GM12891 (cell line): ENCODE measurements at places on chromosomes 3 and 15.
A peak's percentile ranks its signal among the peaks of the same experiment; 100 is the strongest.

- no peak for DNase-seq
Measured at GRCh38 chr3:151067158-151067557, 18.3 kb upstream of the MED12L start.

DNA sequence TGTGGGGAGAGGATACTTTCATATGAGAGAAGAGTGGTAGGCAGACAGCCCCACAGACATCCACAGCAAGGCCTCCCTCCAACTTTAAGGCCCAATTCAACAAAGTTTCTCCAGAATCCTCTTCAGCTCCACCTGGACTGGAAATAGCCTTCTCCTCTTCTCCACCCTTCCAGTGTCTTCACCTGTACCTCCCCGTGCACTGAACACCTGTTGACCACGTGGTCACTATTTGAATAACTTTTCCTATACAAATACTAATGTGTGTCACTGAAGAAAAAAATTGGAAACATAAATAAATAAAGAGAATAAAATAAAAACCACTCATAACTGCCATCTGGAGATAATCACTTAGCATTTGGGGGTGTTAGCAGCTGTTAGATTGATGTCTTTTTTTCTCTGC, 52.9 kb downstream of the CCNL1 start:
- DNase-seq: no peak

DNA sequence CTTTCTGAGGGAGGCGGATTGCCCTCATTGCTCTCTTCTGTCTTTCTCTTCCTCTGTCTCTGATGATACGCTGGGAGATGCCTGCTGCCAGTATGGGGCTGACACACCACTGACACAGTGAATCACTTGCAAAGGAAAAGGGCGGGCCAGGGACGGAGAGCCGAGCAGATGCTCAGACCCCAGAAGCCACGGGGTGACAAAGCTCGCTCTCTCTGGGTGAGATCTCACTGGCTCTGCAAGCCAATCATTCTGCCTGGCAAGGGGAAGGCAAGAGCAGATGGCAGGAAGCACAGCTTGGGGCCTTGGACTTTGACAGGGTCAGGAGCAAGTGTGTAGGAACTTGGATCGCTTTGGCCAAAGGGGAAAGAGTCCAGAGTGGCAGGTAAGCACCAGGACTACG, 198.7 kb downstream of the NTRK3 start:
- no peak for DNase-seq

DNA sequence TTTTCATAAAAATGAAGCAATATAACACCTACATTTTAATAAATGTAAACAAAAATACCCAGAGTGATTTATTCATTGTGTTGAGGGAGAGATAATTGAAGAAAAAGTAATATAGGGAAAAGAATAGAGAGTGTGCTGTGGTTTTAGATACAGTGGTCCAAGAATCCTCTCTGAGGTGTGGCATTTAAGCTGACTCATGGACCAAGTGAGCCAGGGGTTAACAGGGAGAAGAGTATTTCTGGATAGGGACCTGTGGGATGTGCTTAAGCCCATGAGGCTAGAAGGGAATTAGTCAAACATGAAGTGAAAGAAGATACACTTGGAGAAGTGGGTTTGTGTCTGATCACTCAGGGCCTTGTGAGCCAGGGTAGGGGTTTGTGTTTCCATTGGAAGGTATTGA, 680.7 kb upstream of the GRM7 start:
- DNase-seq: no peak

- DNase-seq: no peak
Measured at GRCh38 chr3:170475092-170475685, 56.5 kb downstream of the CLDN11 start.

- no peak for DNase-seq
Measured at GRCh38 chr15:68992696-68993095, 21.8 kb upstream of the NOX5 start.

DNA sequence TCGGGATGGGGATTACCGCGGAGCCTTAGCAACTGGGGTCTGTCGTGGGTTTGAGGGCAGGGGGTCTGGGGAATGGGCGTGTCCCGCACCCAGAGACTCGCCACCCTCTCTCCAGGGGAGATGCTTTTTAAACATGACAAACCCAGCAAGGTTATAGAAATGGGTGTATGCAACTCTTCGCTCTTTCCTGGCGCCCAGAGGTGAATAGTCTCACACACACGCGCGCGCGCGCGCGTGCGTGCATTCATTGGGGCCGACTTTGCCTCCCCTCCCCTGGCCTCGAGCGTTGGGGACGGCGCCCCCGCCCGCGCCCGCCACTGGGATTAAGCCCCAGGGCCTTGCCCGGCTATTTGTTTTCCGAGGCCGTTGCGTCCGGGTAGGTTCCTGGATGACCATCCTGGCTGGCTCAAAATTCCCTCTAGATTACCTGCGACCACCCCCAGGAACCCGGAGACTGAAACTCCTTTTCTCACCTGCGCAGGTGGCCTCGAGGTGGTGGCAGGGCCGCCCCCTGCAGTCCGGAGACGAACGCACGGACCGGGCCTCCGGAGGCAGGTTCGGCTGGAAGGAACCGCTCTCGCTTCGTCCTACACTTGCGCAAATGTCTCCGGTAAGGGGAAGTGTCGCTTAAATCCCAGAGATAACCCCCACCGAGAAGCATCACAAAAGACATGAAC, 777 bp downstream of the GPR160 start:
- DNase-seq: peak; percentile 28

GRCh38 chr15:47139965-47140364, 577.3 kb upstream of the SEMA6D start:
- no peak for DNase-seq

GRCh38 chr15:67601073-67601472, 58.6 kb downstream of the MAP2K5 start:
- no peak for DNase-seq

GRCh38 chr3:47016086-47016933, 36.8 kb downstream of the NBEAL2 start:
- DNase-seq: no peak

DNA sequence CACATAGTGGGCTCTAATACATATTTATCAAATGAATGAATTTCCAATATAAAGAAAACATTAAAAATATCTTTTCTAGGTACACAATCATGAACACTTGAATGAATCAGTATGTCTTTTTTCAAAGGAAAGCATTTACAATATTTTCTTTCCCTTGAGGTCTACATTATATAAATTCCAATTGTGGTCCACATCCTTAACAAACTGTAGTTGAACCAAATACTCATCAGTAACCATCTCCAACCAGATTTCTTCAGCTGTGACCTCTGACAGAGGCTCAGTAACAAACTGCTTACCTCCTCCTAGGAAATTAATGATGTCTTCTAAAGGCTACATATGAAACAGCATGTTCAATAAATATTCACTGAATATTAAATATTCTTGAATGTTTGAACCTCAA, 58.8 kb downstream of the CFAP20DC start:
- no peak for DNase-seq

GRCh38 chr3:195204360-195205163, 66.4 kb downstream of the XXYLT1 start:
- no peak for DNase-seq

DNA sequence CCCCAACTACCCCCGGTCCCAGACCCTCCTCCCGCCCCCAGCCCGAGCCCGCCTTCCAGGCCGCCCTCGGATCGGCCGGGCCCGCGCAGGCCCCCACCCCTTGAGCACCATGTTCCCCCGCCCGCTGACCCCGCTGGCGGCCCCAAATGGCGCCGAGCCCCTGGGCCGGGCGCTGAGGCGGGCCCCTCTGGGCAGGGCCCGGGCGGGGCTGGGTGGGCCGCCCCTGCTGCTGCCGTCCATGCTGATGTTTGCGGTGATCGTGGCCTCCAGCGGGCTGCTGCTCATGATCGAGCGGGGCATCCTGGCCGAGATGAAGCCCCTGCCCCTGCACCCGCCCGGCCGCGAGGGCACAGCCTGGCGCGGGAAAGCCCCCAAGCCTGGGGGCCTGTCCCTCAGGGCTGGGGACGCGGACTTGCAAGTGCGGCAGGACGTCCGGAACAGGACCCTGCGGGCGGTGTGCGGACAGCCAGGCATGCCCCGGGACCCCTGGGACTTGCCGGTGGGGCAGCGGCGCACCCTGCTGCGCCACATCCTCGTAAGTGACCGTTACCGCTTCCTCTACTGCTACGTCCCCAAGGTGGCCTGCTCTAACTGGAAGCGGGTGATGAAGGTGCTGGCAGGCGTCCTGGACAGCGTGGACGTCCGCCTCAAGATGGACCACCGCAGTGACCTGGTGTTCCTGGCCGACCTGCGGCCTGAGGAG, 472 bp downstream of the CHST14 start:
- DNase-seq: no peak

DNA sequence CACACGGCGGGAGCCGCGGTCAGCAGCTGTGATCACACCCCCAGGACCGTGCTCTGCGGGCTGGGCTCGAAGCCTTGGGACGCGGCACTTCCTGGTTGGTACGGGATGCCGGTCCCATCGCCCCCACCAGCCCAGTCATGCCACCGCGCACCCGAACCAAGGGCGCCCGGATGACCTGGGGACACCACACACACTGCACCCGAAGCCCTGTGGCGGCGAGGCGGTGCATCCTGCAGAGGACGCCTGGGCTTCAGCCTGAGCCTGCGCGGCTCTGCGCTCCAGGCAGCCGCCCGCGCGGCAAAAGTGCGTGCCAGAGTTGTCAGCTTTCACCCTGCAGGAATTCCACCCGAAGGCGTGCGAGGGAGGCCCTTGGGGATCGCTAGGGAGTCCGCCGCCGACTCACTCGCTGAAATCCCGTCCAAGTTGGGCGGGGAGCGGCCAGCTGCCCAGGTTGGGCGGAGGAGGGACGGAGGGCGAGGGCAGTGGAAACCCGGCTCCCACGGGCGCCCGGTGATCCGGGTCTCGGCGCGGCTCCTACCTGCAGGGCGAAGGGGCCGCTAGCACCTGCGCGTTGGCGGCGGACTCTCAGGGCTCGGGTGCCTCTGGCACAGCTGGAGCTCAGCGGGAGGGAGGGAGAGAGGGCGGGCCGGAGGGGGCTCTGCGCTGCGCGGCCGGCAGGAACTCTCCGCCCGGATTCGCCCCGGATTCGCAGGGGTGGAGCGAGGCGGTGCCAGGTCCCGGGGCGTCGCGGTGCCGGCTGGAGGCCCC, at the start of gene PLD1:
PLD1 (minus strand) TSS at position 623 of the 768 bp plus-strand sequence. CDS start 72,432 bp downstream, outside the sequence.
- DNase-seq: peak; percentile 49

DNA sequence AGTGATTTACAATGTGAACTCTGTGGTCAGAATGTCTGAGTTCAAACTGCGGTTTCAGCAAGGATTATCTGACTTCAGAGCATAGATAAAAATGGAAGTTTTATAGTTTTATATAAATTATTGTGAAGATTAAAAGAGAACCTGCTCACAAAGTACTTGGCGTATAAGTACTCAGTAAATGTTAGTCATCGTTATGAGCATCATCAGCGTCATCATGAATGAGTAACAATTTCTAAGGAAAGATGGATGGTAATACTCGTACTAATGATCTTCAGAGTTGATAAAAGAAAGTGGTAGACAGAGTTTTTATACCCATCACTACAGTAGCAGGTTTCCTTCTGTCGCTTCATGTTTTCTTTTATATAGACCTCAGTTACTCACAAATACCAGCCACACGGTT, 341.8 kb downstream of the RAP2B start:
- DNase-seq: no peak

DNA sequence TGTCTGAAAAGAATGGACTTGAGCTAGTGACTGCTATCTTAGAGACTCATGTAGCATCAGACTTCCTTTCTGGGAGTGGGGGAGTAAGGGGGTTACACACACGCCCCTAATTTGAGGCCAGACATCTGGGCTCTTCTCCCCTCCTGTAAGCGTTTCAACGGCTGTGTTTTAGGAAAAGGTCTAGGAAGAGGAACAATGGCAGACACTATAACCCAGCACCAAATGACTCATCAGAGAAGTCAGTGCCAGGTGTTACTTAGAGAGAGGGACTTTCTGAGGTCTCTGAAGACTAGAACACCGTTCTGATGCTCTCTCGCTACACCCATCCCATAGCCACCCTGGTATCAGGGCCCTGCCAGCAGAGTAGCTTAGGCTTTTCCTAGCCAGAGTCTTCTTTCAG, 65.5 kb downstream of the SSUH2 start:
- DNase-seq: no peak

DNA sequence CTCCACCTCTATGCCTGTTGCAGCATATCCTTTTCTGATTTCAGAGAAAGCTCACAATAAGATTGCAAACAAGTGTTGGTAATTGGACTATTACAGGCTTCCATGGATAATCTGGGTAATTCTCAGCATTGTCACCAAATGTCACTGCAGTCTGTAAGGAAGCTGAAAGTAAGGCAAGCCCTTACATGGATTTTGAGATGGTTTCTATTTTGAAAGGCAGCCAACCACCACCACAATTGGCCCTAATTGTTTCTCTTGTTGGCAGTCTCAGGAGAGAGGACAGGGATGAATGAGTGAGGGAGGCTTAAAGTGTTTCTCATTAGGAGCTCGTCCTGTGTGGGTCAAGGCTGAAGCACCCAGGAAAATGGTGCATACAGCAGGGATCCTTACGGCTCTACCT, 879.9 kb downstream of the TUSC7 start:
- no peak for DNase-seq

DNA sequence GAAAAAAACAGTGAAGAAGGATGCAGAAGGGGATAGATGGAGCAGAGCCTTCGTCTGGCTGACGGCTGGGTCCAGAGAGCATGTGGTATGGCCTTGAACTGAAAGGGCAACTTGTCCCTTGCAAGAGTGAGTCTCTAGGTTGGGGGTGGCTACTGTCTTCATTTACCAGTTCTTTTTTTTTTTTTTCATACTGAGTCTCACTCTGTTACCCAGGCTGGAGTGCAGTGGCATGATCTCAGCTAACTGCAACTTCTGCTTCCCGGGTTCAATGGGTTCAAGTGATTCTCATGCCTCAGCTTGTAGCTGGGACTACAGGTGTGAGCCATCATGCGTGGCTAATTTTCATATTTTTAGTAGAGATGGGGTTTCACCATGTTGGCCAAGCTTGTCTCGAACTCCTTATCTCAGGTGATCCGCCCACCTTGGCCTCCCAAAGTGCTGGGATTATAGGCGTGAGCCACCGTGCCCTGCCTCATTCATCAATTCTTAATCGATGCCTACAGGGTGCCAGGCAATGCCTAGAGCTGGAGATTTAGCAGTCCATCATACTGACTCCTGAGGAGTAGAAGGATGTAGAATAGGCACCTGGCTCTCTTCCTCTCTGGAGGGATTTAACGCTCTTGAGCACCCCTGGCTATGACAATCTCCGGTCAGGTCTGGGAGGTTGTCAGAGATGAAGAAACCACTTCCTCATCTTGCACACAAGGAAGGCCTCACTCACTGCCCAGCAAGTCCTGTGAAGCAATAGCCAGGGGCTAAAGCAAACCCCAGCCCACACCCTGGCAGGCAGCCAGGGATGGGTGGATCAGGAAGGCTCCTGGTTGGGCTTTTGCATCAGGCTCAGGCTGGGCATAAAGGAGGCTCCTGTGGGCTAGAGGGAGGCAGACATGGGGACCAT, at the start of gene CAMP:
CAMP (plus strand) TSS at position 880 of the 898 bp plus-strand sequence; CDS start at position 897, 17 bp downstream.
- DNase-seq: peak; percentile 59

GRCh38 chr3:49611719-49612118, 57.4 kb downstream of the BSN start:
- DNase-seq: no peak
